HAP-1 (cell line): ENCODE measurements at places on chromosomes 7 and 10.

DNA sequence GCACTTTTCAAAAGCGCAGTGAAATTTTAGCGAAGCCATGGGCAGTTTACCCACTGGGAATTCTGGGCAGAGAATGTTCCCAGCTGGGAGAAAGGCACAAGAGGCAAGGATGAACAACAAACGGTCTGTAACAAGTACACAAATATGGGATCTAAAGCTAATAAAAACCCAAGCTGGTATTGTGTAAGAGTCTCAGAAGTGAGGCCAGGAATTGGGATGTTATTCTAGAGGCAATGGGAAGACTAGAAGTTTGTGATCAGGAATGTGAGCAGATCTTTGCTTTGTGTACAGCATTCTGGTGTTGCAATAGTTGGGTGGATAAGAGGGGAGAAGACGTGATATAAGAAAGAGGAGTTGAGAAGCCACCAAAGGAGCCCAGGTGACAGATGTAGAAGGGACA is 15.0 kb downstream of the FZD9 start:
- DNase-seq = no peak

GRCh38 chr7:151696721-151697514 is 177.2 kb upstream of the RHEB start:
- no peak for DNase-seq

DNA sequence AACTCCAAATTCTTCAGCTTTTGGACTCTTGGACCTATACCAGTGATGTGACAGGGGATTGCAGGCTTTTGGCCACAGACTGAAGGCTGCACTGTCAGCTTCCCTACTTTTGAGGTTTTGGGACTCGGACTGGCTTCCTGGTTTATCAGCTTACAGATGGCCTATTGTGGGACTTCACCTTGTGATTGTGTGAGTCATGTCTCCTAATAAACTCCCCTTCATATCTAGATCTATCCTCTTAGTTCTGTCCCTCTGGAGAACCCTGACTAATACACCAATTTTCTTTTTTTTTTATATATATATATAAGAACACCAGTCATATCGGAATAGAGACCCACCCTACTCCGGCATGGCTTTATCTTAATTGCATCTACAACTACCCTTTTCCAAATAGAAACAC is 166.8 kb downstream of the ETV1 start:
- DNase-seq = no peak

DNA sequence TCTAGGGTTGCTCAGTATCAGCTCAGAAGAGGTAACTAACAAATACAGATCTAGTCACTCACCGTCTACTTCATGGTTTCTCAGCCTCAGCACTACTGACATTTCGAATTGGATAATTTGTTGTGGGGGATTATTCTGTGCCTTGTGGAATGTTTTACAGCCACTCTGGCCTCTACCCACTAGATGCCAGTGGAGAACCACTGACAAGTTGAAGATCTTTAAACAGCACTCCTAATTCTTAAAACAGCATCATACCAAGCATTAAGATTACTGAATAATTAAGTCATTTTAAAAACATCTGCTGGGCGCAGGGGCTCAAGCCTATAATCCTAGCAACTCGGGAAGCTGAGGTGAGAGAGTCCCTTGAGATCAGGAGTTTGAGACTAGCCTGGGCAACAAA is 82.6 kb downstream of the UPF2 start:
- DNase-seq = no peak

DNA sequence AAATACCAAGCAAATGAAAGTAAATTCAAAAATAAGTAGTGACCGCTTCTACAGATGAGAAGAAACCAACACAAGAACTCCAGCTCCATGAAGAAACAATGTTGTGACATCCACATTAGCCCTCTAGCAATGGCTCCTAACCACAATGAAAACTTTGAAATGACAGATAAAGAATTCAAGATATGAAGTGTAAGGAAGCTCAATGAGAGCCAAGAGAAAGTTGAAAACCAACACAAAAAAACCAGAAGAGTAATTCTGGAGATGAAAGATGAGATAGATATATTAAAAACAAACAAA is 68.2 kb upstream of the DDC start:
- DNase-seq = no peak

DNA sequence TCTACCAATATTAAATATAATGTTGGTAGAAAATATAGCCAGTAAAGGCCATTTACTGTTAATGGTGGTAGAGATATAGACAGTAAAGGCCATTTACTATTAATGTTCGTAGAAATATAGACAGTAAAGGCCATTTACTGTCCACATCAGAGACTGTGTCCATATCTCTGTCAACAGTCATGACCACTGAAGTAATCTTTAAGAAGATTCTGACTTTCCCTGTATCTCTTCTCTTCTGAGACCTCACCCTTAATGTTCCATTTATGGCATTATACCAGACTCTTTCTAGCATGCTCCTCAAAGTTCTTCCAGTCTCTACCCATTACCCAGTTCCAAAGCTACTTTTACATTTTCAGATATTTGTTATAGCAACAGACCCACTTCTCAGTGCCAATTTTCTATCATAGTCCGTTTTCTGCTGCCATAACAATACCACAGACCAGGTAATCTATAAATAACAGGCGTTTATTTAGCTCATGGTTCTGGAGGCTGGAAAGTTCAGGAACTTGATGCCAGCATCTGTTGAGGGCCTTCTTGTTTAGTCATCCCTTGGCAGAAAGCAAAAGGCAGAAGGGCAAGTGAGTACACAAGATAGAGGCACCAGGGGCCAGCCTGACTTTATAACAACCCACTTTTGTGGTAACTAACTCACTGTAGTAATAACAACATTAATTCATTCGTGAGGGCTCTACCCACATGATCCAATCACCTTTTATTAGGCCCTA is 7.9 kb upstream of the NUDCD3 start:
- DNase-seq = no peak

DNA sequence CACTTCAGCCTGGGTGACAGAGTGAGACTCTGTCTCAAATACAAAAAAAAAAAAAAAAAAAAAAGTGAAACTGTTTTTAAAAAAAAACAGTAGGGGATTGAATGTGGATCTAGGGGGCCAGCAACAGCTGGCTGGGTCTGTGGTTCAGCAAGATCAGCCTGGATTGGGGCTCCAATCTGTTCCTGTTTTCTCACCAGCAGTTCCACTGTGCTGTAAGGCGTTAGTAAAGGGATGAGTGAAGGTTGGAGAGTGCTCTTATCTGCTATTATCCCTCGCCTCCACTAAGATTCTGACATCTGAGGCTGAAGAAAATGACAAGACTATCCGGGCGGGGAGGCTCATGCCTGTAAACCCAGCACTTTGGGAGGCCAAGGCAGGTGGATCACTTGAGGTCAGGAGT is 41.6 kb upstream of the GTF2IRD1 start:
- no peak for DNase-seq

DNA sequence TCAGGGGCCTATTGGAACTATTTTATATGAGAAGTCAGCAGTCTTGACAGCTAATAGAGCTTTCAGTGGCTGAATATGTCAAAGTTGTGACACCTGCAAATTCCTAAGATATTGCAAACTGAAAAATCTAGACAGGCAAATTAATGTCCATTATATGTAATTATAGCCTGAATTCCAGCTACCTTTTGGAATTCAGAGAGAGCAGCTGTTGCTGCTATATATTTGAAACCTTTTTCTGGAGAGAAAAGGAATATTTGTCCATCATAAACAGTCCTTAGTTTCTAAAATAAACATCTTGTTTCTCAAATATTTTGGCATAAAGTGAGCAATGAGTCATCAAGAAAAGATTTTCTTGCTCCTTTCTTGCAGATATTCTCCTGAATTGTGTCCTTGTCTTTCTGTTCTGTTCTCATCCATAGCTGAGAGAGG is 408.9 kb upstream of the SEMA3D start:
- no peak for DNase-seq

GRCh38 chr10:27646194-27646593 is 99.4 kb downstream of the MKX start:
- no peak for DNase-seq

DNA sequence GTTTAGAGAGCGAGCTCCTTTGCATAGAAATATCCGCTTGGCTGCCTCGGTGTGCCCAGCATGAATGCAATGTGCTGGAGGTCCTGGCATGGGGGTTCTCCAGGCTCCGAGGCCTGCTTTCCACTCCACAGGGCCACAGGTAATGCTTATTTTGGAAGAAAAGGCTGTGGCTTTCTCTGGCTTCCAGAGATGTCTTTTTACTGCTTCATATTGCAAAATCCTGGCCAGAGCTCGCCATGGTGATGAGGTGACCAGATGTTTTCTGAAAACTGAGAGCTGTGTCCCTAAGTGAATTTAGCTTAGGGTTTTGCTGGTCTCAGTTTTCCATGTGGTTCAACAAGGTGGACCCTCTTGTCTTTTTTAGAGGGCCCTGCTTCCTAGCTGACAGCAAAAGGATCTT is 65.2 kb downstream of the BMPER start:
- DNase-seq = no peak

- DNase-seq = peak; percentile 40
Observed at GRCh38 chr7:23356726-23357125, 57.6 kb downstream of the MALSU1 start.

- no peak for DNase-seq
Observed at GRCh38 chr7:137020351-137020750, 151.9 kb downstream of the CHRM2 start.

GRCh38 chr10:130751106-130751840 is 560.2 kb downstream of the TCERG1L start:
- no peak for DNase-seq

DNA sequence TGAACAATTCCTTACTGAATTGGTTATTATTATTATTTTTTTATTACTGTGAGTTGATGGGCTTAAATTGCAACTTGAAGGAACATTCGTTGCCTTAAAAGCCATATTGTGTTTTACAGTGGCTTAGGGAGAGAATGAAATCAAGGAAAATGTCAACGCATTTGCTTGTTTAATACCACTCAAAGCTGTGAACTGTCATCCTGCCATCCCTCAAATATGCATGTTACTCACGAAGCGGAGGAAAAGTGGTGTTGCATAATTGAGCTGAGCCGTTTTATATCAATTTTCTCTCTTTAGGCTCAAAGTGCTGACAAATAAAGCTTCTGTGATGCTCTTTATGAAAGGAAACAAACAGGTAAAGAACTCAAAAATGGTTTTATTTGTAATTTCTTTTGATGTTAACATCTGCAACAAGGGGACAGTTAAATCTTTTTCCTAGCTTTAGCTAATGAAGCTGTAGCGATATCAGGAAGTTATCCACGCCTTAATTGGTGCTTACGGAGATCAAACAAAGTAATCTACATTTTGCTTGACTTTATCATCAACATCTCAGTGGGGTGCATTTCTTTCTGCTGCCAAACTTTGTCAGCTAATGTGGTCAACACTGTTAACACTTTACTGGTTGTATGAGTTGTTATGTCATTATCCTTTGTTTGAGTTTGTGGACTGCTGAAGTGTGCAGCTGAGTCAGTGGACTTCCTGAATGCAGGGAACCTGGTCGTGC is 33.1 kb downstream of the GLRX3 start:
- DNase-seq = no peak

DNA sequence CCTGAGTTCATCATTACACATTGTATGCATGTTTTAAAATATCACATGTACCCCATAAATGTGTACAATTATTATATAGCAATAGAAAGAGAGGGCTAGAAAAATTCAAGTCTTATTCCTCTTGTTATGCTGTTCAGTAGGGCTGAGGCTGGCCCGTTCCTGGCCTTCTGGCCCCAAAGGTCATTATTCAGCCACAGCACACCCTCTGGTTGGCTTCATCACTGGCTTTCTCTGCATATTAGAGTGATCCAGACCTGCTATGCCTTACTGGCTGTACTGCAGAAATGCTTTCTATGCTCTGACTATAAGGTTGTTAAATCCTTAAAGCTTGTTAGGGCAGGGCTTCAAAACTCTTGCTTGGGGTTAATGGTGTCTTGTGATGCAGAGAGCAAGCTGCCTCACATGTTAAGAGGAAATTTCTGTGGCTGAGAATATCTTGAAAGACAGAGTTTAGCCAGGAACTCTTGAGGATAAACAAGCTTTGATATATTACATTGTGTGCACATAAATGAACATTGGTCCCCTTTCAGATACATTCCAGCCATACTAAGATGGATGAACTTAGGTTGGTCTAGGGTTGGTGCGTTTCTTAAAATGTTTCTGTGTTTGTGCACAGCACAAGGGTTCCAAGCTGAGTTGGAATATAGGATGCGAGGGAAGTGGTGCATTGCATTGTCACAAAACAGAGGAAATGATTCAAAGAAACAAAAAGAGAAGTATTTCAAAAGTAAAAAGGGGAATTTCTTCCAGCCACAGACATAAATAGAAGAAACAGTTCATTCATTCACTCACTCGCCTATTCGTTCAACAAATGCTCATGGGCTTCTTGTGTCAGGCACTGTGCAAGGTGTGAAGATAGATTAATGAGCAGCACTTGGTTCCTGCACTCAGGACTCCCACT is 61.6 kb upstream of the WDR11 start:
- DNase-seq = no peak

DNA sequence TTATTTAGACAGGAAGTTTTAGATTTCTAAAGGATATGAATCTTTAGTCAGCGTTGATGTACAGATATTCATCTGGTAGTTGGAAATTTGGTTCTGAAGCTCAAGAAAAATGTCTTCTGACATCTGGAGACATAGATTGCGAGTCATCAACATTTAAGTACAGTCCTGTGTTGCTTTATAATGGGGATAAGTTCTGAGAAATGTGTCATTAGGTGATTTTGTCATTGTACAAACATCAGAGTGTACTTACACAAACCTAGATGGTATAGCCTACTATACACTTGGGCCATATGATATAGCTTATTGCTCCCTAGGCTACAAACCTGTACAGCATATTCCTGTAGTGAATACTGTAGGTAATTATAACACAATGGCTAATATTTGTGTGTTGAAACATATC is 49.6 kb upstream of the UBN2 start:
- no peak for DNase-seq

GRCh38 chr10:89479771-89480446 is 55.5 kb downstream of the SLC16A12 start:
- DNase-seq = no peak

GRCh38 chr7:146656988-146657387 is 540.4 kb downstream of the CNTNAP2 start:
- DNase-seq = no peak

GRCh38 chr7:131391145-131391544 is 63.5 kb downstream of the MKLN1 start:
- DNase-seq = no peak

GRCh38 chr7:141232286-141233051 is 158.6 kb downstream of the TMEM178B start:
- no peak for DNase-seq

- no peak for DNase-seq
Observed at GRCh38 chr10:61877887-61878739, 23.4 kb upstream of the ARID5B start.

GRCh38 chr7:132428247-132428919 is 147.9 kb downstream of the PLXNA4 start:
- DNase-seq = no peak

- no peak for DNase-seq
Observed at GRCh38 chr7:73976761-73977618, 51.0 kb upstream of the ELN start.

GRCh38 chr10:14803827-14804226 is 29.1 kb upstream of the FAM107B start:
- no peak for DNase-seq

DNA sequence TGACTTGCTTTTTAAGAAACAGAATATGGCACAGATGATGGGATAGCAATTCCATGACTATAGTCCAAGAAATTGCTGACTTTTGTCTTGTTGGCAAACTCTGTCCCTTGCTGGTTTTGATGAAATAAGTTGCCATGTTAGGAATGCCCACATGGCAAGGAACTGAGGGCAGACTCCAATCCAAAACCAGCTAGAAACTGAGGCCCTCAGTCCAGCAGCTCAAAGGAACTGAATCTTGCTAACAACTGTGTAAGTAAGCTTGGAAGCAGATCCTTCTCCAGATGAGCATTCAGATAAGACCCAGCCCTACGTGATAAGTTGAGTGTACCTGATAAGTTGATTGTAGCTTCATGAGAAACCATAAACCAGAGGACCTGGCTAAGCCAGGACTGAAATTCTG is 64.3 kb upstream of the BMPER start:
- DNase-seq = no peak
